ENCODE measurements at places on chromosomes 2 and 18.

DNA sequence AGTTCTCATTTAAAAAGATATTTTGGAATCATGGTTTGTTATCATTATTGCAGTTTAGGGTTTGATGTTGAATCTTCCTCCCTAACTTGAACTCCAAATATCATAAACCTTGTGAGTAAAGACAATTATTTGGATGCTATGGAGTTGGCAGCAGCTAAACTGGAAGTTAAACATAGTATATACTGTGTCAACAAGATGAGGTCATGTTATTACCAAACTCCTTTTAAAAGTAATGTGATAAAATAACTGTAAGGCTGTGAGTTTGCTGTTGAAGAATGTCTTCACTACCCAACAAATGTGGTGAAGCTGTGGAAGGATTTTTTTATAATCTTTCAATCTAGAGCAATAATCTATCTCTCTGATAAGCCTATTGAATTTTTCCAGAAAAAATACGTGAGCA lies 16.0 kb downstream of the DNAH6 start:
- no peak for DNase-seq

DNA sequence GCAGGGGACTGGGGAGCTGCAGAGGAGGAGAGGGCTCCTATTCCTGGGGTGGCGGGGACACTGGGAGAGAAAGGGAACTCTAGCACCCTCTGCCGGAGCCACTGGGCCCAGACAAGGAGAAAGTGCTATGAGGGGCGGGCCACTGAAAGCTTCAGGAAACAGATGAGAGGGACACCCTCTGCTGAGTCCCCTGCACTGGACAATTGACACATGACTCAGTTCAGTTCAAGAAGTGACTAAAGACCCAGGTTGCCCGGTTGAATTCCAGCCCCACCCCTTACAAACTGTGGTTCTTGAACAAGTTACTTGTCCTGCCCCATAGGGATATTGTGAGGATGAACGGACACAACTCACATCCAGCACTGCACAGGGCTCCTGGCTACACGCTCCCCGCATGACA lies 5.0 kb downstream of the RUFY4 start:
- no peak for DNase-seq

- DNase-seq = no peak
Measured at GRCh38 chr2:100142393-100142792, at the start of gene AFF3. Gene AFF3 (minus strand): TSS chr2:100142590. CDS start chr2:100104454, 38,136 bp downstream.

DNA sequence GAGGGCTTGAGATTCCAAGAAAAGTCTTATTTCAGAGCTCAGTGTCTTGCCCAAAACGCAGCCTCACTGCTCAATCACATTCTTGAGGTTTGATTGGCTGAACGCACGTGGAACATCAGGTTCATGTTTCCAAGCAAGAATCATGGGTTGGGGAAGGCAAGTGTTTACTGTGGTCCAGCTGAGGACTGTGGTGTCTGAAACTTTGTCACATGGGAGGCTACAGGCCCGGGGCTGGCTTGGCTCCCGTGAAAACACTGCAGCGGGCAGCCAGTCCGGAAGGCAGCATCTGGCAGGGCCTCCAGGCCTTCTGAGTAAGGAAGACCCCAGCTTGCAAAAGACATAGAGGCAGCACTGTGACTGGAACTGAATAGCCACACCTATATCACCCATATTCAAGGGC lies 84.7 kb downstream of the POLR1A start:
- DNase-seq = no peak

- no peak for DNase-seq
Measured at GRCh38 chr2:28726177-28726576, 25.5 kb upstream of the PPP1CB start.

DNA sequence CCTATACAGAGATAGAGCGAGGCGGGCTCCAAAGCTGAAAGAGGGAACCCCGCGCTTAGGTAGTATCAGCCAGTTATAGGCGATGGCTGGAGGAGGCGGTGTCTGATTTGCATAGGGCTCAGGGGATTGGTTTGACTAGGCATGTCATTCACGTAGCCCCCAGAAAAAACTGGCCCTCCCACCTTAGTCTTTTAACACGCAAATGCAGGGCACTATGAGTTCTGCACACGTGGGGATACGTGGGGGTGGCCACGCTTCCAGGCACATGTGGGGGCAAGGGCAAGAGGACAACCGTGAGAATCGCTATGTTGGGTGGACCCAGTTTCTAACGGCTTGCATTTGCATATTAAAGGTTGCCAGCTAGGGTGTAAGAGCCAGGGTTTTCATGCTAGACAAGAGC lies 56.7 kb upstream of the MSTN start:
- DNase-seq = no peak

DNA sequence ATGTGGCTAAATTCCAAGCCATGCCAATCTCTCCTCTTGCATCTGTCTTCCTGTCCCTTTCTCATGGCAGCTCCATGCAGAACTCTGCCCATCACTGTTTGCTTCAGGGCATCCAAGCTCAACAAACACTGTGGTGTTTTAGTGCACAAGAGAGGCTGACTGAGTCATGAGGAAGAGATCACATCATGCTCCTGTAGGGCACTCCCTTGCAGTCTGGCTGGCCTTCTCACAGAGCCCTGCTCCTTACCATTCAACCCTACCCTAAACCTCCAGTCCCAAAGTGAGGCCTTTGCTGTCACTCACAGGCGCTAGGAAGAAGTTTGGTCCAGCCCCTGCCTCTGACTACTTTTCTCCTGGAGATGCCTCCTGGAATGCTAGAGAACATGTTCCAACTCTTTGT lies 194.0 kb downstream of the LRATD1 start:
- no peak for DNase-seq

DNA sequence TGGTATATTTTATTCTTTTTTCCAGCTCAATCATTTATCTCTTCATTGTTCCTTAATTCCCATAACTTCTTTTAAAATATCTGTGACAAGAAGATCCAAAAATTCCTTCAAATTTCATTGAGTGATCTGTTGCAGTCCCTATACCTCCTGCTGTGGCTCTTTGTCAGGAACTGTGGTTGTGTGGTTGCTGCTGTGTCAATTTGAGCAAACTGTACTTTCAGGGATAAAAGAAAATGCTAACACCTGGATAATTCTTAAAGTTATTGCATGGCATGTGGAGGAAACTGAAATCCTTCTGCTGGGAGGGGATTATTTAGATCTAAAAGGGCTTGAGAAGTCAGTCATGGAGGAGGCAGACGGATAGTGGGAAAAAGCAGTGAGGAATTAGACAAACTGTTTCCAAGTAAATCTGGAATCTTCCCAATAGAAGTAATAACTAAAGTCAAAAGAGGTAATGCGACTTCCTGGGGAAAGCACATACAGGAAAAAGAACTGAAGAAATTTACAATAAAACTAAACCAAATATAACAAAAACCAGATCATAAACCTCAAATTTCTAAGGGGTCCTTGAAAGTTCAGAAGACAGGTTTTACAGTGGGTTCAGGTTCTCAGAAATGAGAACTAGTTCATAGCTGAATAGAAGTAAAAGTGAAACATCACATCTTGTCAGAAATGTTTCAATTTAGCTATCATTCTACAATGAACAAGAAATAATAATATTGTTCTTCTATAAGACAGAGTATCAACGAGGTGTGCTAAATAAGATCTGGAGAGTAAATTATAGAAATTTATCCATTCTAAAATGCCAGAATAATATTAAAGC lies 33.5 kb upstream of the CD226 start:
- no peak for DNase-seq

- DNase-seq = no peak
Measured at GRCh38 chr18:47993409-47993808, 63.0 kb upstream of the SMAD2 start.

DNA sequence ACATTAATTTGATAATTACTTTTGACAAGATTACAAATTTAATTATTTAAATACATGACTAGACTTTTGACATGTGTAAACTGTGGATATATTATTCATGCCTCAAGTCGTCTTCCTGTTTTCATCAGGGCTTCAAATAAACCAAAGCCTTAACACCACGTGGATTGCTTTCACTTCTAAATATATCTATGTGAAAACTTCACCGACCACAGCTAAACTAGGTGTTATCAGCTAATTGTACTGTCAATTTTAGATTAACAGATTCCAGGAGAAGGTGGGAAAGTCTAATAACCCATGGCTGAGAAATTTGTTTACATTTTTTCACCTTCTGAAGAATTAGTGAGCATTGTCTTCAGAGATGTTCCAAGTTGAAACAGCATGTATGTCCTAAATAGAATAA lies 494.7 kb upstream of the FAM98A start:
- no peak for DNase-seq

DNA sequence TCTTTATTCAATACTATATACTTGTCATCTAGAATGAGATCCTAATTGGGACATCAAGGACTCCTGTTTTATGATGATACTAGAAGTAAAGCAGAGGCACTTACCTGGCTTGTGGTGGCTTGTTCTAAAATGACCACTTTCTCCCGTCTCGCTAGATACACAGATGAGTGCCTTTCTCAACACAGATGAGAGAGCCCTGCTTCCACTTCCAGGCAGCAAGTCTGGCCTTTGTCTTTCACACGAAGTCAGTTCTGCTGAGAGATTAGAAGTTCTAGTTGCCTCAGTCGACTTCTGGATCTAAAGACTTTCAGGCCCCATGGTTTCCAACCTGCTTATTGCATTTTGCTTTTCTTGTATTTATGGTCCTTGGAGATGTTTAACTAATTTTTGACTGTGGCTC lies 70.3 kb downstream of the PPP1R1C start:
- no peak for DNase-seq

GRCh38 chr18:72973841-72974240 lies 106.1 kb upstream of the NETO1 start:
- DNase-seq = no peak

DNA sequence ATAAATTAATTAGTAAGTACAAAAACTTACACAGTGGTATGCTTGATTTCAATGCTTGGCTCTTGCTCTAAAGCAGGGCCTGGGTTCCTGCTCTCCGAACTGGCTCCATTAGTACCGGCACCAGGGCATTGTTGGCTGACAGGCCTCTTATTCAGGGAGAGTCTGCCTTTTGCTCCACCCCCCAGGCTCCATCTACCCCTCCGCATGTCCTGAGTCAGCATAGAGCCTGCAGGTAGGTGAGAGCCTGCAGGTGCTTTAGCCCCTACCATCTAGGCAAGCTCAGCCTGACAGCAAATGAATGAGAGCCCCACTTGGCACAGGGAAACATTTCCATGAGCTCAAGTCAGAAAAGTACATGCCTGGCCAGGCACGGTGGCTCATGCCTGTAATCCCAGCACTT lies 35.1 kb upstream of the EFHD1 start:
- no peak for DNase-seq

DNA sequence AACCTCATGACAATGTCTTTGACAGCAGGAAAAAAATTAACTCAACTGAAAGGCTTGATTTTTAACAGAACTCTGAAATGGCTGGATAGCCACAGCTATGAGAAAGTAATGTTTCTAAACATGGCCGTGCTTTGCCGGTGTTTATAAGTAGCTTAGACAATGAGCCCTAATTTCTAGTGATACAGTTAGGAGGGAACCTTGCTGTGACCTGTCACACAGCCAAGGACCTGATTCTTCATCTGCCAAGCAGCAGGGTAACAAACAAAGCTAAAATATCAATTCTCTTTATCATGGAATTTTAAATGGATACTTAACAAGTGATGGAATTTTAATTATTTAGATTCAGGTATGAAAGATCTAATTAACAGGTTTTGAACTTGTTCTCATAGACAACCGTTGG lies 24.3 kb upstream of the DYNC2LI1 start:
- no peak for DNase-seq

- DNase-seq = no peak
Measured at GRCh38 chr18:78245451-78245850, 734.2 kb upstream of the SALL3 start.

GRCh38 chr2:102460467-102460866 lies 12.6 kb upstream of the SLC9A4 start:
- DNase-seq = no peak

GRCh38 chr2:37282746-37283145 lies 41.9 kb downstream of the PRKD3 start:
- no peak for DNase-seq

- no peak for DNase-seq
Measured at GRCh38 chr2:114007436-114007835, 117.5 kb downstream of the ACTR3 start.

DNA sequence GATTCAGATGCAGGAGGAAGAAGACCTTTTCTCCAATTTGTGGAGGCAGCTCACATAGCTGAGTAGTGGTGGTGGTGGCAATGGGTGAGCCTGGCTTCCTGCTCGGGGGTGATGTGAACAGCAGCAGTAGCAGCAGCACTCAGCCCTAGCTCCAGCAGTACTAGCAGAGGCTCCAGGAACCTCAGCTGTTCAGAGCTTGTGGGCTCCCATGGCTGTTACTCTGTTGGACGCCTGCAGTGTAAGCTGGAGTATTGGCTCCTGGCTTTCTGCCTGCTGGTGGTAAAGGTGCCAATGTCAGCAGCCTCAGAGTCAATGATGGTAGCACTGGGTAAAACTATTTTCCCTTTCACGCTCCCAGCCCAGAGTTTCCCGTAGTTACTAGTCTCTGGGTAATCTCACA lies 3.1 kb upstream of the SEH1L start:
- no peak for DNase-seq

DNA sequence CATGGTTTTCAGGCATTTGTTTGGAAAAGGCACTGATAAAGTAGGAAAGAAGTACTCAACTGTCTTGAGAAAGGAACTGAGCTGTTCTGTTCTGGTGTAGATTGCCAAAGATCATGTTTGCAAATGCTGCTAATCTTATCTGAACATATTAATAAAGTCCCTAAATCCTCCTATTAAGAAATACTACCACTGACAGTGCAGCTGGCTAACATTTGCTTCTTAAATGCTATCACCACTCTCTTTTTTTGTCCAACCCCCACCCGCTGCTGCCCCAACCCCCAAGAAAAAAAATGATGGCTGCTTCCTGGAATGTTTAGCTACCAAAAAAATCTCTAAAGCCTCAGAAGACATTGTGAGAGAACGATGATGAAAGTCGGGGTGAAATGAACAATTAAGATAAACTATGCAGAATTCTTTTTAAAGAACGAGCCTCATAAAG lies 130.7 kb downstream of the CCBE1 start:
- no peak for DNase-seq

GRCh38 chr18:9751371-9752031 lies 43.4 kb downstream of the RAB31 start:
- DNase-seq = no peak

- no peak for DNase-seq
Measured at GRCh38 chr2:18559531-18560030, 872 bp downstream of the RDH14 start.

- DNase-seq = no peak
Measured at GRCh38 chr2:24104906-24105305, 18.2 kb downstream of the PFN4 start.

GRCh38 chr2:133993160-133993559 lies 260.7 kb upstream of the MGAT5 start:
- DNase-seq = no peak
